Activated CD8-positive, alpha-beta memory T cell treated with anti-CD3 and anti-CD28 coated beads, Interleukin-2, amount 50 U/mL, for 48 hours (primary cell): ENCODE measurements at places on chromosomes 2 and 18.
A peak's percentile ranks its signal among the peaks of the same experiment; 100 is the strongest.

- DNase-seq = no peak
These were observed 17.5 kb downstream of the VRK2 start for GRCh38 chr2:58064086-58064485.

GRCh38 chr2:71606244-71606643, 152.9 kb downstream of the DYSF start:
- peak; percentile 7 for DNase-seq

GRCh38 chr2:22893761-22894517, 491.0 kb upstream of the KLHL29 start:
- no peak for DNase-seq

DNA sequence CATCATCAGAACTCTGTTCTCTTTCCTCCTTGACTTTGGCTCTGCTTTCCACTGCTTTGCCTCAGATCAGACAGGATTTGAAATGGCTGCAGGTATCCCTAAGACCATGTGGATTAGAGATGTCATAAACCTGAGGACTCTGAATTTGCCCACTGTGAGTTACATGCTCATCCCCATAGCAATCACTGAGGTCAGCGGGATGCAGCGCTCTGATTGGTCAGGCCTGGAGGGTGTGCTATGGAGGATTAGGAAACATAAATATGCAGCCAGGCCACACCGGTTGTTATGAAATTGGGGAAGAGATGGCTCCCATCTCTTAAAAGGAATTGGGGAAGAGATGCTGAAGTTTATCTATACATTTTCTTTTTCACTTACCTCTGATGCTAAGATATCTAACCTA, 73.7 kb upstream of the DNAJC10 start:
- DNase-seq = no peak

GRCh38 chr2:112065486-112065885, 10.4 kb downstream of the TMEM87B start:
- no peak for DNase-seq

DNA sequence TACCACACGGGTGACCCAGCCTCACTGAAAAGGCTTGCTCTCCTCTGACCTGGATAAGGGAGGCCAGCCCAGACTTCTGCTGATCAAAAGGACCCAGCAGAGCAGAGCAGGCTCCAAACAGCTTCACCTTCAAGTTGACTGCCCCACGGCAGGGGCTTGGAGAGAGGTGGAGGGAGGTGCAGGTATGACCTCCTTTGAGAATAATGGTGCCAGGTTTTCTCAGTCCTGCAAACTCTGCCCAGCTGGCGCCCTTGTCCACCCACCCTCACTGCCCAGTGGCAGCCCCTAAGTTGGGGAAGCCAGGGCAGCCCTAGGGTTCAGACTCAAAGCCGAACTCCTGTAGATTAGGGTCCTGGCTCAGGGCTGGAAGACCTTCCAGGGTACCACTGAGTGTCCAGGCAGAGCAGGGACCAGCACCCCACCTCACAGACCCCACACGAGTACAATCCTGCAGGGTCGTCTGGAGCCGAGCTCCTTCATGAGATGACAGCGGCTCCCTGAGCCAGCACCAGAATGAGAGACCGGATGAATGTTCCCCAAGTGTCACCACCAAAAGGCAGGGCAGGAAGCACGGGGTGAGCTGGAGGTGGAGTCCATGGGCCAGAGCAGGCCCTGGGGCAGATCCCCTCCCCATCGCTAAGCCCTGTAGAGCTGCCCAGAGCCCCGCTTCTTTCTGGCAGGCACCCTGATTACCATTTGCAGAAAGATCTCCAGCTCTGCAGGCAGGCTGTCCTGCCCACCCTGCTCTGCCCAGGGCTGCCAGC, 3.6 kb upstream of the GPC1 start:
- peak; percentile 47 for DNase-seq

GRCh38 chr2:120778244-120778643, 42.6 kb downstream of the GLI2 start:
- DNase-seq = no peak

DNA sequence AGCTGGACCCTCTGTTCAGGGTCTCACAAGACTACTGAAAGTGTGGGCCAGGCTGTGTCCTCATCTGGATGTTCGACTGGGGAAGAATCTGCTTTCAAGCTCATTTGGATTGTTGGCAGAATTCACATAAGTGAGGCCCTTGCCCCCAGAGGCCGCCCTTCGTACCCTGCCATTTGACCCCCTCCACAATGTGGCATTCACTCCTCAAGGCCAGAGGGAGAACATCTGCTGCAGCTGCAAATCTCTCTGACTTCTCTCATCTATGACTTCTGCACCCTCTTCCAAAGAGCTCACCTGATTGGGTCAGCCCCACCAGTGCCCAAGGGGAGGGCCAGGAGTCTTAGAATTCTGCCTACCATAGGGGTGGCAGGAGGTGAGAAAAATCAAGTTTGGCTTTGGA, 3.9 kb upstream of the CNDP2 start:
- peak; percentile 45 for DNase-seq

DNA sequence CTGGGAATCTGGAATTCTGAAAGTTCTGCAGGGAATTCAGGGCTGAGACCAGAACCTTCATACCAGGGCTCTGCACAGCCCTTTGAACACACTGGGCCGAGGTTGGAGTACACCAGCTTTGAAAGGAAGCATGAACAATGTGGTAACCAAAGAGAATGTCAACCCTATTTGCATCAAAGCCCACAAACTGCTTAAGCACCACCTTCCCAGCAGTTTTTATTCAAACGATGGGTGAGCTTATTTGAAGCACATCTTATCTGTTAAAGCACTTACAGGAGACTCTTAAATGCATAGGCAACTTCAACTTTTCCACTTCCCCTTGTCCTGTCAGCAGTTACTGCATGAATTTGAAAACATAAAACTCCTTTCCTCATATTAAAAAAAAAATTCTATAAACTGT, 96.6 kb downstream of the TXNL1 start:
- no peak for DNase-seq

DNA sequence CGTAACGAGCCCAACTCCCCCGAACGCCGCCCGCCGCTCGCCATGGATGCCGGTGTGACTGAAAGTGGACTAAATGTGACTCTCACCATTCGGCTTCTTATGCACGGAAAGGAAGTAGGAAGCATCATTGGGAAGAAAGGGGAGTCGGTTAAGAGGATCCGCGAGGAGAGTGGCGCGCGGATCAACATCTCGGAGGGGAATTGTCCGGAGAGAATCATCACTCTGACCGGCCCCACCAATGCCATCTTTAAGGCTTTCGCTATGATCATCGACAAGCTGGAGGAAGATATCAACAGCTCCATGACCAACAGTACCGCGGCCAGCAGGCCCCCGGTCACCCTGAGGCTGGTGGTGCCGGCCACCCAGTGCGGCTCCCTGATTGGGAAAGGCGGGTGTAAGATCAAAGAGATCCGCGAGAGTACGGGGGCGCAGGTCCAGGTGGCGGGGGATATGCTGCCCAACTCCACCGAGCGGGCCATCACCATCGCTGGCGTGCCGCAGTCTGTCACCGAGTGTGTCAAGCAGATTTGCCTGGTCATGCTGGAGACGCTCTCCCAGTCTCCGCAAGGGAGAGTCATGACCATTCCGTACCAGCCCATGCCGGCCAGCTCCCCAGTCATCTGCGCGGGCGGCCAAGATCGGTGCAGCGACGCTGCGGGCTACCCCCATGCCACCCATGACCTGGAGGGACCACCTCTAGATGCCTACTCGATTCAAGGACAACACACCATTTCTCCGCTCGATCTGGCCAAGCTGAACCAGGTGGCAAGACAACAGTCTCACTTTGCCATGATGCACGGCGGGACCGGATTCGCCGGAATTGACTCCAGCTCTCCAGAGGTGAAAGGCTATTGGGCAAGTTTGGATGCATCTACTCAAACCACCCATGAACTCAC, 673 bp downstream of the PCBP1 start:
- peak; percentile 81 for DNase-seq
